ENCODE measurements at places on chromosomes 1 and 21. TPM values are rescaled to one million over a fixed set of nuclear protein-coding genes. Genes with fewer than 3 reads are reported as not detected.

GRCh38 chr1:227004796-227005195 is 64.7 kb downstream of the COQ8A start:
- no peak for DNase-seq

DNA sequence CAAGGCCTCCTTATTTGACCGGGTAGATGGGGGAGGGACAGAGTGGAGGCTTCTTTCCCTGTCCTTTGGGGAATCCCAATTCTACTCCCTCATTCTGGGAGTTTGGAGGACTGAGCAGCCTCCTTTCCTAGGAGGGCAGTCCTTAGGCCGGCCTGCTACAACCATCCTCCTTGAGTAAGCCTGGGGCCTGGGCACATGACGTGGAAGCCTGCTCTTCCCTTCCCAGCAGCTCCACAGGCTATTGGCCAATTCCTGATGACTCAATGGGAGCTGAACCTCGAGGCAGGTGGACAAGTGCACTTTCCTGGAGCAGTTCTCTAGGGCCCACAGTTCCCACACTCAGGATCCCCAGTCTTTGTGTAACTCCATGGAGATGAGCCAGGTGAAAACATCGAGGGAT is 3.1 kb downstream of the KCNA10 start:
- DNase-seq: no peak

- no peak for DNase-seq
Measured at GRCh38 chr1:170539154-170539553, 7.2 kb downstream of the GORAB start.

GRCh38 chr1:229819091-229819490 is 193.0 kb downstream of the URB2 start:
- no peak for DNase-seq

PDZK1IP1 gene
- not detected for polyA plus RNA-seq

Data from AG04450 (cell line).